ENCODE measurements at places on chromosomes 1 and 21.
A peak's percentile ranks its signal among the peaks of the same experiment; 100 is the strongest.

GRCh38 chr1:204461331-204462228 lies 33.0 kb downstream of the PIK3C2B start:
- H3K4me3 ChIP-seq: no peak overlapping the region
- H3K27me3 ChIP-seq: no peaks in the 10 kb centered on the region
- H3K4me1 ChIP-seq: peaks cover 52% of the 10 kb centered on the region
- H3K36me3 ChIP-seq: peaks cover 15% of the 10 kb centered on the region
- peak; percentile 19 for DNase-seq

DNA sequence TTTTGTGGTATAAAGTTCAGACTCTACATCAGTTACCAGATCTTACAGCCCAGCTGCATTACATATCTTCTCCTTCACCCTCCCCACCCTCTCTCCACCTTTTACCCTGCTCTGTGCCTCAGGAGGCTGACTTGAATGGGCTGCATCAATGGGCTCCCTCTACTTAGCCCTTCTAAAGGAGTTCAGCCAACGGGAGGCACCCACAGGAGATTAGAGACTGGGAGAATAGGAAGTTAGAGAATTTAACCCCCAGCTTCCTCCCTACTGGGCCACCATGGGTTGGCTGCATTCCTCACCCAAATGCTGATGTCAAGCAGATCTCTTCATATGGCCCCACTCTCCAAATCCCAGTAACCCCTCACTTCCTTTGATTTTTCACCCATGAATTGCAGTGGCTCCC lies 17.1 kb upstream of the DUSP23 start:
- no peak overlapping the region for H3K4me3 ChIP-seq
- peaks cover 12% of the 10 kb centered on the region for H3K27me3 ChIP-seq
- H3K27ac ChIP-seq: no peak overlapping the region
- no peaks in the 10 kb centered on the region for H3K36me3 ChIP-seq

DNA sequence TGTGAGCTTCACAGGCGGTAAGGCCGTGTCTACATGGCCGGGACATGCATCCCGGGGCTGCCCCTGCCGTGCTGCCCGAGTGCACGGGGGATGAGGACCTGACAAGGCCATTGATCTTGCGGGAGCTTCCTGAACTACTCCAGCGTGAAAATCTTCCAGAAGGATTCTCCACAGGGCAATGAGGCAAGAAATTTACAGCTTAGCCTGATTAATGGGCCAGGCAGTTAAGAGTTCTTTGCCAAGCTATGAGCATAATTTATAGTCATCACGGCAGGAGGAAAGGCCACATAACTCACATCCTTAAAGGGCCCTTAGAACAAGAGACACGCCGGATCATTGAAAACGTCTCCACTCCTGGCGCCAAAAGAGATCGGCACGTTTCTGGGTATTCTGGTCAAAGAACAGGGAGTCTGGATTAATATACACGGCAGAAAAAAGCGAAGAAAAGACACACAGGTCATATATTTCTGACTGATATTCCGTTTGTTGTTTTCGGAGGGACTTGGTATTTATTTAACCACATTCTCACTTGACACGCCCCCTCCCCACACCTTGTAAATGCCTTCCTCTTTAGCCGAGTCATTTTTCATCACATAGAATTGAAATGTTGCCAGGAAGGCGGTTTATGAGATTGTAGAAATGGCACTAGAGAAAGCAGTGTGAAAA lies 180.5 kb downstream of the DYRK1A start:
- no peak for DNase-seq
- no peak overlapping the region for H3K27ac ChIP-seq
- H3K4me1 ChIP-seq: peaks cover 20% of the 10 kb centered on the region
- peaks cover 46% of the 10 kb centered on the region for H3K27me3 ChIP-seq

- no peaks in the 10 kb centered on the region for H3K4me1 ChIP-seq
- H3K27ac ChIP-seq: no peak overlapping the region
- H3K4me3 ChIP-seq: no peak overlapping the region
- no peaks in the 10 kb centered on the region for H3K36me3 ChIP-seq
- H3K27me3 ChIP-seq: no peaks in the 10 kb centered on the region
- no peak for DNase-seq
Measured at GRCh38 chr21:15893902-15894301, 164.1 kb downstream of the USP25 start.

- no peak overlapping the region for H3K4me3 ChIP-seq
- H3K36me3 ChIP-seq: no peaks in the 10 kb centered on the region
- H3K4me1 ChIP-seq: peaks cover 18% of the 10 kb centered on the region
- H3K27ac ChIP-seq: no peak overlapping the region
- DNase-seq: no peak
- H3K27me3 ChIP-seq: peaks cover 54% of the 10 kb centered on the region
Measured at GRCh38 chr1:226485192-226485591, 63.4 kb upstream of the STUM start.

- no peaks in the 10 kb centered on the region for H3K36me3 ChIP-seq
- H3K27ac ChIP-seq: no peak overlapping the region
- peaks cover 4% of the 10 kb centered on the region for H3K27me3 ChIP-seq
Measured at GRCh38 chr1:93659822-93660503, 21.7 kb downstream of the BCAR3 start.

All from activated naive CD8-positive, alpha-beta T cell treated with anti-CD3 and anti-CD28 coated beads for 36 hours (primary cell).